ENCODE measurements at places on chromosomes 1 and 21.

DNA sequence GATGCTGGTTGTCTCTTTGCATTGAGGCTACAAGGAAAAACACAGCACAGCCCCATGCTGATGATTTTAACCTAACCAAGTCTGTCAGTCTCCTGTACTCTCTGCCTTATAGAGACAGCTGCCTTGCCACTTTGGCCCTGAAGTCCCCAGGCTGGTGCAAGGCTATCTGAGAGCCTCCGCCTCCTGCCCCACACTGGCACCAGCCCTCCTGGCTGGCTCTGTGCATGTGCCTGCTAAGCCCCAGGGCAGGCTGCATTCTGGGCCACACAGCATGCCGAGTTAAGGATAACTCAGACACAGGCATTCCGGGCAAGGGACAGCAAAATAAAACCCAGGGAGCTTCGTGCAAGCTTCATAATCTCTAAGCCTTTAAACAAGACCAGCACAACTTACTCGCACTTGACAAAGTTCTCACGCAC is 910 bp downstream of the RUNX1 start:
- peak; percentile 43 for DNase-seq

- DNase-seq, result no peak
Observed at GRCh38 chr21:31201548-31201947, 142.5 kb downstream of the TIAM1 start.

DNA sequence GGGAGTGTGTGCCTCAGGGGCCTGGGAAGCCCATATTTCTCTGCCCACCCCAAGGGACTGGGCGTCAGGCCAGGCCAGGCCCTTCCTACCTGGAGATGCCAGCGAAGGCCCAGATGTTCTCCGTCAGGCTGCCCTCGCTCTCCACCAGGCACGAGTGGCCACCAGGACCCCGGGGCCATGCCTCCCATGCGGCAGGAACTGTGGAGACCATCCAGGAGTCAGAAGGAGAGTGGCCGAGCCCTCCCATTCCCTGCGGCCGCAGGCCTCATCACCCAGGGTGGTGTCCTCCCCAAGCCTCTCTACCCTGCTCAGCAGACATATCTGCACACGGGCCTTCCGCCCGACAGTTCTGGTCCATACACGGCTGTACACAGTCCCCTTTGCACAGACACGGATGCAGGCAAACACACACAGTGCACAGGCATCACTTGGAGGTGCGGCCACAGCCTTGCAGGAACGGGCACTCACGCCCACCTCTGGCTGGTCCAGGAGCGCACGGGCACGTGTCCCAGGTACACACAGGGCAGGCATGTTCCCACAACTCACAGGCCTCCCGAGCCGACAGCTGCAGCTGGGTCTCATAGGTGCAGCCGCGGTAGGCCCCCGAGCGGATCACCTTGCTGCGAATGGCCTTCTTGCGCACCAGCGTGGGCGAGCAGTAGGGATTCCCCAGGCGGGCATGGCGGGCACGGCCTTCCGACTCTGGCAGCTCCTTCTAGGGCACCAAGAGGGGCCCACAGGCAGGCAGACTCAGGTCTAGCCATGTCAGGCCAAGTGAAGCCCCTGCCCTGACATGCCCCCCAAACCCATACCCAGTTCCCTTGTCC is 5.9 kb upstream of the KIF17 start:
- peak; percentile 1 for DNase-seq

- DNase-seq, result peak; percentile 72
Observed at GRCh38 chr1:161185282-161185682, 8.0 kb upstream of the B4GALT3 start.

DNA sequence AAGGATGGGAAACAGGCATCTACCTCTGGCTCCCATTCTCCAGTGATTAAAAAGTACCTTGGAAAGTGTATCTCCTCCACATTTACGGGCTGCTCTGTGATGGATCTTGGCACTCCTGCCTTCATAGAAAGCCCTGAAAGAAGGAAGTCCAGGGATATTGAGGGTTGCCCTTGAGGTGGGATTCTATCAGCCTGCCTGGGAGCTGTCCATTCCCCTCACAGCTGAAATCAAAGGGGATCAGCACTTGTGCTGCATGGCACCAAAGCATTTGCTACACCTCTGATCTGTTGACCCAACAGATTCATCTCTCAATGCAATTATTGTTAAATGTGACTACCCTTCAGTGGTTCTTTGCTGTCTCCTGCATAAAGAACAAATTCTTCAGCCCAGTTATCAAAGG is 442.0 kb upstream of the RUNX1 start:
- no peak for DNase-seq

- peak; percentile 19 for DNase-seq
Observed at GRCh38 chr1:61083013-61083806, 849 bp downstream of the NFIA start.

DNA sequence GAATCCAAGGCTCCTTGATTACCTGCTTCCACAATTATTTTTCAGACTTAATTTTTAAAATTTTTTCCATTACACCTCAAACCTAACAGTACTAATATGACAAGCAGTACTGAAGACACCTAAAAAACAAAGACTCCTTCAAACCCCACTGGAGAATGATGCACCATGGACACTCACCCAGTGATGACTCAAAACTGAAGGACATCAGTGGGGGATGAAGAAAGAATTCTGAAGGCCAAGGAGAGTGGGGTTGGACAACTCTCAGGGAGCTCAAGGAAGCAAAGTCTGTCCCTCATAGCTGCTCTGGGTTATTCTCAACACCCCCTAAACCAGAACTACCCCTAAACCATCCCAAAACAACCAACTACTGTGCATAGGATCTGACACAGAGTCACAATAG is 2.4 kb upstream of the ARHGAP29 start:
- DNase-seq, result no peak

- DNase-seq, result no peak
Observed at GRCh38 chr1:43293176-43293575, 7.6 kb upstream of the TIE1 start.

- DNase-seq, result peak; percentile 99
Observed at GRCh38 chr1:15525050-15526020, 1.3 kb upstream of the DNAJC16 start.

DNA sequence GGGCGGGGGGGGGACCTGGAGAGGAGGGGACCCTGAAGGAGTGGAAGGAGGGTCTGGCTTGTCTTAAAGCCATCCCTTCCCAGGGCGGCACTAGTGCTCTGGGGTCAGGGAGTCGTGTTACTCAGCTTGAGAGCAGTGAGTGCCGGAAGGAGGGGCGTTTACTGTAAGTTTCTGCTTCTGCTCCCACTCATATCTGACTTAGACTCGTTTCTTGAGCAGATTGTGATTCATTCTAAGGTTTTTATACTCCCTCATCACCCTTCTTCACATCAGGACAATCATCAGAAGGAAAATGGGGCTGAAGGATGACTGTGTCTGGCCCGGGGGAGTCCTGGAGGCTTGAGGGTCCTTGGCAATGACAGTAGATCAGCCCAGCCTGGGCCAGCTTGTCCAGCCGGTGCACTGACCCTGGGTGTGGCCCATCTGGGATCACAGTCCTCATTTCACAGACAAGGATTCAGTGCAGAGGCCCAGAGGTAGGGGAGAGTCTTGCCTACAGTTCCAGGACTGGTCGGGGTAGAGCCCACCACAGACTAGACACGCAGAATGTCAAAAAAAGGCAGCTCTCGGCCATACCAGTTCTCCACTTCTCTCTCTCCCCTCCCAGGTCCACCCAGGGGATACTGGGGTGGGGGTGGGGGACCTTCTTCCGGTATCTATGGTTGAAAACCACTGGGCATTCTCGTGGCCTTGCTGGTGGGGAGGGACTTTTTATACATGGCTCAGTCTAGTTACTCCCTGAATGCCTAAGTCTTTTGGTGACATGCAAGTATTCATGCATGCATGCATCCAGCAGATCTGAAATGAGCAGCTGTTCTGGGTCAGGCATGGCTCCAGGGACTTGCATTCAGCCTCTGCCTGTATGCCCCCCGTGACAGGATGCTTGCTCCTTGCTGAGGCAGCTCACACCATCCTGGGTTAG is 5.1 kb downstream of the TNFRSF8 start:
- DNase-seq, result peak; percentile 71

DNA sequence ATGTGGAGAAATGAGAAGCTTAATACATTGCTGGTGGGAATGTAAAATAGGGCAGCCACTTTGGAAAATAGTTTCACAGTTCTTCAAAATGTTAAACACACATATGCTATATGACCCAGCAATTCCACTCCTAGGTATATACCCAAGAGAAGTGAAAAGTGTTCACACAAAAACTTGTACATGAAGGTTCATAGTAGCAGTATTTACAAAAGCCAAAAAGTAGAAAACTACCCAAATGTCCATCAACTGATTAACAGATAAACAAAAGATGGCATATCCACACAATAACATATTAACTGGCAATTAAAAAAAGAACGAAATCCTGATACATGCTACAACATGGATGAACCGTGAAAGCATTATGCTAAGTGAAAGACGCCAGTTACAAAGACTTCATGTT is 33.7 kb downstream of the ARHGEF11 start:
- no peak for DNase-seq

DNA sequence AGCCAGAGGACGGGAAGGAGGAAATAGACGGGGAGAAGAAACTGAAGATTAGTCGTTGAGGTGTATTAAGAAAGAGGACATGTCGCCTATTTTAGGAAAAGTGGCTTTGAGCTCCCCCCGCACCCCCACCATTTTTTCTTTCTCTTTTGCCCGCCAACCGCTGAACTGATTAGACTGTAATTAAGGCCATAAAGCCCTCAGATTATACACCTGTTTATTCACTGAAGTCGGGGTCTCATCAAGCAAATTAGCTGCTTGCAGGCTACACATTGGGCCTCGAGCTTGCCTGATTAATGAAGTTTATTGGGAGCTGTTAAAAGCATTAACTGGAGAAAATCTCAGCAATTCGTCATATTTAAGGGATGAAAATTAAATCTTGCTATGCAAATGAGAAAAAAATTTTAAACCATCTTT is 119.4 kb upstream of the RRP15 start:
- DNase-seq, result no peak

DNA sequence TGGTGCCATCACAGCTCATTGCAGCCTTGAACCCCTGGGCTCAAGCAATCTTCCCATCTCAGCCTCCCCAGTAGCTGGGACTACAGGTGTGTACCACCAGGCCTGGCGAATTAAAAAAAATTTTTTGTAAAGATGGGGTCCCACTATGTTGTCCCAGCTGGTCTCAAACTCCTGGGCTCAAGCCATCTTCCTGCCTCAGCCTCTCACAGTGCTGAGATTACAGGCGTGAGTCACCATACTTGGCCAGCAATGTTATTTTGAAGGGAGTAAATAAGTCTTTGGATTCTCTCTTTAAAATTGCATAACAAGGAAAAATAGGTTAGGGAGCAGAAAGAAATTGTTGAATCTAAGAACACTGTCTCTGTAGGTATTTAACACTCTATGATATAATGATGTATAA is 111.3 kb downstream of the RPS6KC1 start:
- no peak for DNase-seq

DNA sequence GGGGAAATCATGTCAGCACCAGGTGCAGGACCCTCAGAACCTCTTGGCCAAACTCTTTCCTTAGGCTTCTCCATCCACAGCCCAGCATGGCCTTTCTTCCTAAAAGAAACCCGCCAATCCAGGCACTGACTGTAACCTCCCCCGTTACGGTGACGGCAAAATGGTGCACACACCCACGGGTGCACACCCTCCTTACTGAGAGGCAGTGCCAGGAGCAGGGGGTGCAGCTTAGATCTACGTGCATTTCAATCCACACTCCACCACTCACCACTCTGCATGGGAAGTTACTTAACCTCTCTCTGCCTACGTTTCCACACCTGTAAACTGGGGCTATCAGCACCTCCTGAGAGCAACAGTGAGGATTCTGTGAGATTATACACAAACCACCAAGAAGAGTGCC is 31.0 kb downstream of the SUSD4 start:
- DNase-seq, result no peak

DNA sequence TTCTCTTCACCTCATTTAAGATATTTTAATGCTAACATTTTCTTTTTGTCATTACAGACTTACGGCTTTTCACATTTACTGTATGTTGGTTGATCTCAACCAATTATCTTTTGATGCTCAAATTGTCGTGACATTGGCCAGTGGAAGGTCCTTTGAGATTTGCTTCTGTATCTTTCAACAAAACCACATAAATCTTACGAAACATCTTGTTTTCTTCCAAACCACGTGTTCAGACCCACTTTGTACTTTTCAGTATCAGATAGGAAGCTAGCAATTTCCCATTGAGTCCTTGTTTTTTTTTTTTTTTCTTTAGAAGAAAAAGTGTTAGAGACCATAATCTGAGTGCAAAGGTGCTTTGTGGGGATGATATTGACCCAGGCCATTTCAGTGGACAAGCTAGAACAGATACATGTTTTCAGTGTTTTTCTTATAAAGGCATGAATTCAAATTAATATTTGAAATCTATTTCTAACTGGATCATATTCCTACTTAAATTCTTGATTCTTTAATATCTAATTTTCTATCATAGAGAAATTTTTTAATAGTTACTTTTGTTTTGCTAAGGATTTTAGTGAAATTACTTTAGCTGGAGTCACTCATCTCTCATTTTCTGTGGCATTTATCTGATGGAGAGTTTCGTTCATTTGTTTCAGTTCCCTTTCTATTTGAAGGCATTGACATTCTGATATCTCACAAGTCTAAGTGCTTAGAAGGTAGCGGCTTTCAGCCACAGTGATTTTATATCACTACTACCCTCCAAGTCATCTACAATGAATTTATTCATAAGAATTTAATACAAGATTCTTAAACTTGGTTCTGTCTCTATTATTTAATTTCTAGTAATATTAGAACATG is 26.7 kb downstream of the ATG4C start:
- DNase-seq, result no peak

DNA sequence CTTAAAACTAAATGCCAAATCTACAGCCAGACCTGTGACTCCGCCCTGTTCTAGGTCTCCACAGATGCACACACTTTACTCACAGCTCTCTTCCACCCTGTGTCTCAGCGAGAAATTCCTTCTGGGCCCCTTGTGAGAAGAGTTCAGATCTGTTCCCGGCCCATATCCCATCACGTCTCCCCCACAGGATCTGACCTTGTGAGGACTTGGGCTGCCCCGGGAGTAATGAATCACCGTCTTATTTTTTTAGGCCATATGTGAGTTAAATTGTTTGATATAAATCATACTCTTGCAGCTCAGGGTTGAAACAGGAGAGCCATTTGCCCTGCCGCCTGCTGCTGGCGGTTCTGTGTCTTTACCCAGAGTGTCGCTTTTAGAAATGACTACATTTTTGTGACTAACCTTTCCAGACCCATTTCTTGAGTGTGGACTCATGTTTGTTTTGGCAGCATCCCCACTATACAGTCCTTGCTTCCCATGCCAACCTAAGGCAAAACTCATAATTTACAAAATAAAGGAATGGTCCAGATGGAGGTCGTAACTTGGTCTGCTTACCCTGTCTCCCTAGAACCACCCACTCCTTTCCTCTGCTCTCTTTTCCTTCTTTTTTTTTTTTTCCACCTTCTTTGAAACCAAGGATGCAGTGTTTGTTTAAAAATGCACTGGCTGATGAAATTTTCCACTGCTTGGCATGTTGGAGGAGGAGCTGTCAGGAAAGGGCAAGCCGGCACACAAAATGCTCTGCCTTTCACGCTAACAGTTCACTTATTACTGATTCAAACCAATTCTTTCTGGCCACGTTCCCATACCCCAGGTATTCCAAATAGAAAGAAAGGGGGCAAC is 98.0 kb upstream of the C1orf105 start:
- DNase-seq, result no peak
